Fibroblast of the conjunctiva (primary cell): ENCODE measurements at places on chromosomes 3 and 15.
A peak's percentile ranks its signal among the peaks of the same experiment; 100 is the strongest.

- DNase-seq, result no peak
Observed at GRCh38 chr15:39338251-39338650, 242.6 kb upstream of the THBS1 start.

DNA sequence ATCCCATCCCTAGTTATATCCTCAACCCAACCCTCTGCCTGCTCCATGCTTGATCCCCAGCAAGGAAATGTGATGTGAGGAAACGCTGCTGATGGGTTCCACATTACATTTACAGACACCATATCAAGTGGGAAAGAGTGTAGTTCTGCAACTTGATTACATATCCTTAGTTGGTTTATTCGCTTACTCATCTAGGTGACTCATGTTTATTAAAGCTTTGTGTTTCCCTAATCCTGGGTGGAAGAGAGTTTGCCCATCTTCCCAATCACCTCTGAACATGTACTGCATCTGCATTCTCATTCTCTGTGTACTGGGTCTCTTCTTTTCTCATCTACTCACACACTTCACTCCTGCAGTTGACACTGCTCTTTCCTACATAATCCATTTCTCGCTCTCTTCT lies 91.7 kb upstream of the PDZRN3 start:
- no peak for DNase-seq

- DNase-seq, result peak; percentile 39
Observed at GRCh38 chr15:71048913-71049675, 66.2 kb upstream of the THSD4 start.

- DNase-seq, result peak; percentile 80
Observed at GRCh38 chr3:52237657-52238172, 1.2 kb downstream of the TWF2 start.

DNA sequence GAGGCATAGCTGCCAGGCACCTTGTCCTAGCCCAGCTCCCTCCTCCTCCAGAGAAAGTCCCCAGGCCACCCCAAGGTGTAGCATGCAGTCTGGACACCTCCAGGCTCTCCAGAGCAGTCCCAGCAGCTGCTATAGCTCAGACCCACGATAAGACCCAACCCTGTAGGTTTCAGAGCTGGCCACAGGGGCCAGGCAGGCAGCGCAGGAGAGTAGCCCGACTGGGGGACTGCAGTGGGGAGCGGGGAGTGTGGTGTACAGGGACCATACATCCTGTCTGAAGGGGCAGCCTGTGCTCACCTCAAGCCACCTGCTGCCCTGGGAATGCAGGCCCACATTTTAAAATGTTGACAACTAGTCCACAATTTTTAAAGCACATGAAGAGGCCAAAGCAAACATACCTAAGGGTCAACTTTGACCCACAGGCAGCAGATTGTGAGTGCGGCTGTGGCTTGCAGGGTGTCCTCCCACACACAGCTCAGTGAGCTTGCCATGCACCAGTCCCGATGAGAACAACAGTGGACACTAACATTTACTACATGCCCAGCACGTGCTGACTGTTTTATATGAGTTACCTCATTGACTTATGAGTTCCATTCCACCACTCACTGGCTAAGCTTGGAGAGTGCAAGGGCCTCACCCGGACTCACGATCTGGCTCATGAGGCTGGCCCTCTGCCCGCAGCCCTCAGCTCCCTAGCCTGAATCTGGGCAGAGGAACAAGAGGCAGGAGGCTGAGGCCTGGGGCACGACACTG lies 81.4 kb downstream of the DNAJB8 start:
- peak; percentile 57 for DNase-seq

- no peak for DNase-seq
Observed at GRCh38 chr3:133940536-133940935, 44.9 kb upstream of the RAB6B start.

- no peak for DNase-seq
Observed at GRCh38 chr3:13745636-13746035, 134.2 kb downstream of the WNT7A start.

DNA sequence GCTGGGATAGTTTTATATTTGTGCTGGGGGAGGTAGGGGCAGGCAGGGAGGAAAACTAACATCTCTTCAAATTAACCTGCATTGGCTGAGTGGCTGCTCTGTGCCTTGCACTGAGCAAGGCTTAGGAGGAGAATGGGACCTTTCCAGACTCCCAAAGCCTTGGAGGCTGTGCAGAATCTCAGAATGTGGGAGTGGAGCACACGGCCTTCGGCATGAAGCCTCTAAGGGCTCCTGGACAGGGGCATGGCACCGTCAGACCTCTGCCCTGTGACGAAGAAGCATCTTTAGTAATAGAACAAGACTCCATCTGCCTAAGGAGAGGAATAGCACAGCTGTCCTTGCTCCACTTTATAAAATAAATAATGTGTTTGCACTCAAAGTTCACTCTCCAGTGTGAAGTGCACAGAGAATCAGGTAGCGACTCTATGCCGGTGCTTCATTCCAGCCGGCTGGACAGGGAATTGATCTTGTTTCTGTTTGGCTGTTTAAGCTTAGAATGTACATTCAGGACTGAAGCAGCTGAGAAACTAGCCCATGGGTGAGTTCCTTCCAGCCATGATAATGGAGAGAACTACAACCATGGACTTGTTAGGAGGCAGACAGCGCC lies 228.5 kb upstream of the ADAMTS9 start:
- DNase-seq, result no peak

DNA sequence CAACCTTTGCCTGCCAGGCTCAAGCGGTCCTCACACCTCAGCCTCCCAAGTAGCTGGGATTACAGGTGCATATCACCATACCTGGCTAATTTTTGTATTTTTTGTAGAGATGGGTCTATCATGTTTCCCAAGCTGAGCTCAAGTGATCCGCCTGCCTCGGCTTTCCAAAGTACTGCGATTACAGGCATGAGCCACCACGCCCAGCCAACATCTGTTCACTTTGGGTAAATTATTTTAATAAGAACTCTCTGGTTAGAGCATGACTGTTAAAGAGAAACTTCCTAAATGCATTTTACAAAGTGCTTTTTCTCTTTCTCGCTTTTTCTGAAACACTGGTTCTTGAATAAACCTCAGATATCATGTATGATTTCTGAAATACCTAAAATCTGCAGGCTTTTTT lies 172.5 kb downstream of the PTPRG start:
- no peak for DNase-seq

DNA sequence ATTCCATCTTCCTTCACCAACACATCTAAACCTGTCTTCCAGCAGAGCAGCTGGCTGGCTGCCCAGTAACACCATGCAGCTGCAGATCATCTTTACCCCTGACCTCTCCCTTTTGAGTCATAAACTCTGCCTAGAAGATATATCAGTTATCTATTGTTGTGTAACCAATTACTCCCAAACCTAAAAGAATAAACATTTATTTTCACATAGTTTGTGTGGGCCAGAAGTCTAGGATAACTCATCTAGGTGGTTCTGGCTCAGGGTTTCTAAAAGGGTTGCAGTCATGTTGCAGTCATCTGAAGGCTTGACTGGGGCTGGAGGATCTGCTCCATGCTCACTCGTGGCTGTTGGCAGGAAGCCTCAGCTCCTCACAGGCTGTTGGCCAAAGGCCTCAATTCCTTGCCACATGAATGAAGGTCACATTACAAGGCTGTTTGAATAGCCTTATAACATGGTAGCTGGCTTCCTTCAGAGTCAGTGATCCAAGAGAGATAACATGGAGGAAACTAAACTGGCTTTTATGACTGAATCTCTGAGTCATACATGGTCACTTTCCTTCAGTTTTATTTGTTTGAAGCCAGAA lies 92.8 kb downstream of the GOLIM4 start:
- no peak for DNase-seq

DNA sequence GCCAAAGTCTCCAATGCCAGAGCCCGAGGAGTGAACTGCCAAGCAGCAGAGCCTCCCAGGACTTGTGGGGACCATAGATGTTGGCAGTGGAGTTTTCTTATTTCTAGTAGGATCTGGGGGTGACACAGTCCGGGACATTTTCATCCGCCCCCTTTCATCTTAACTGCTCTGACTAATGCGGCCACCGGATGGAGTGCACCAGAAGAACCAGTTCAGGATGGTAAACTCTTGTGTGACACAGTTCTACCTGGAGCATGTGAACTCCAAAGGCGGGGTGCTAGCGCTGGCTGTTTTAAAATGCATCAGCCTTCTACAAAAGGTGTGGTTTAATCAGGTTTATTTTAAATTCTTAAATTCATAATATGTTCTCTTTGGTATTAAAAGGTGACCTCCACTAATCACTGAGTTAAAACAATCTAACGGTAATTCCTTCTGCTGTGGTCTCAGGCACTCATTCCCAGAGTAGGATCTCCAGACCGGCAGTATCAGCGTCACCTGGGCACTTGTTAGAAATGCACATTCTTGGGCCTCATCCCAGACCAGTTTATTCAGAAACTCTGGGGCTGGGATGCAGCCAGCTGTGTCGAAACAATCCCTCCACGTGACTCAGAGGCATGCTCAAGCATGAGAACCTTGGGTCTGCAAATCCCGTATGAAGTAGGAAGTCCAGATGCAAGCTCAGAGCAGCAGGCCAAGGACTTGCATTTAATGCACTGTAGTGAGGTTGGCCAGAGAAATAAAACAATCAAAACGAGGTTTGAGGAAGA lies 105.5 kb downstream of the GABRB3 start:
- DNase-seq, result no peak

- DNase-seq, result no peak
Observed at GRCh38 chr3:63808633-63809032, 10.5 kb upstream of the C3orf49 start.

DNA sequence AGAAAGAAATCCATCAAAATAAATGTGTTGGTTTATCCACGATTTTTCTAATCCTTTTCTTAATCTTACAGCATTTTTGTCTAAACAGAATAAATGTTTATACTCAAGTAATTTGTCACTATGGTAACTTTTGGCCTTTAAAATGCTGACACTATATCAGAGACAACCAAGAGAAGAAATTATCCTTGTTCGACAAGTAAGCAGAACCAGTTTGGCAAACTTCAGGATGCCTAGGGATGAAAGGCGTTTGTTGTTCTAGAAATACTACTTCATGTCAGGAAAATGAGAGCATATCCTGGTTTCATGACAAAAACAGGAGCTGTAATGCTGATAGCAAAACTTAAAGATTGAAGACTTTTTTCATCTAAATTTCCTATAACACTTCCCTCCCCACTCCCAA lies 308.0 kb upstream of the ATP11B start:
- no peak for DNase-seq

GRCh38 chr3:72307438-72308115 lies 522.6 kb upstream of the PROK2 start:
- DNase-seq, result no peak

DNA sequence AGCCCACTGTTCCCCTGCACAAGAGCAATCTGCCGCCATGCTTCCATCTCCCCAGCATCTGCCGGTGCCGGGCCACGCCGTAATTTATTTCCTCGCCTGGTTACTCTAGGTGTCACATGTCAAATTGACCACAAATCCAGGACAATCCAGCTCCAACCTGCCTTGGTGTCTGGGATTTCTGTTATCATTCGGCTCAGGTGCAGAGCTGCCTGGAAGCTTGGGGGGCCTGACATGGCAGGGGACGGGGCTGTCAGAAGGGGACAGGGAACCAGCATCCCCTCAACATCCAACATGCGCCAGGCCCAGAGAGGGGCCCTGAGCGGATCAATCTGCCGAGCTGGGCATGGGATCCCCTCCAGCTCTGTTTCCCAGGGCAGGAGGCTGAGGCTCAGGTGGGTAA lies 47.9 kb downstream of the HMCES start:
- DNase-seq, result no peak

DNA sequence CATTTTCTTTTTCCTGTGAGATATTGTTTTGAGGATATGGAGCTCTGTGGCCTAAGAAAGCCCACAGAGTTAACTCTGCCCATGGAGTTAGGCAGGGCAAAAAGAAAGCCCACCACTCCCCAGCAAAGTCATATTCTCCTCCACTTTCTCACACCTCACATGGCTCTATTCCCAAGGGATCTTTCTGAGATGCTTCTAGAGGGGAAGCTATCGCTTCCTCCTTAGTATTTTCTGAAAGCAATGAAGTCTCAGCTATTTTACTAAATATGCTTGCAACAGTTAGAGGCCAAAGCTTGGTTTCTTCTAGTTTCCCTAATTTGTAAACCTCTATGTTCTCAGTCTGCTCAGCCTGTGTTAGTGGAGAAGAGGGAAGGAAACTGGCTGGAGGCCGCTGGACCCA lies 80.3 kb upstream of the EOMES start:
- DNase-seq, result no peak

DNA sequence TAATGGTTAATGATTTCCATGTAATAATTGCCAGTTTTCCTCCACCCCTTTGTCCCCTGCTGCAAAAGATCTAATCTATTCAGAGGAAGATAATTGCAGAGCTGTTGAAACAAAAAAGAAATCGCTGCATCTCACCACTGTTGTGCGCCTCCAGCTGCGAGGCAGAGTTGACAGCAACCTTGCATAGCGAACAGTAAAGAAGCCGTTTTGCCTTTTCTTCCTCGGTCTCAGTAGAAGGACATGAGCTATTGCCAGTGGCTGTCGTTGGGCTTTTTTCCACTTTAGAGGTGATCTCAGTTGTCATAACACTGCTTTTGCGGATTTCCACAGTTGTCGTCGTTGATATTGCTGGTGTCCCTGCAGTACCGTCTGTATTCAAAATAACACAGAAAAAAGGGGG lies 314.2 kb downstream of the ZNF385D start:
- no peak for DNase-seq

DNA sequence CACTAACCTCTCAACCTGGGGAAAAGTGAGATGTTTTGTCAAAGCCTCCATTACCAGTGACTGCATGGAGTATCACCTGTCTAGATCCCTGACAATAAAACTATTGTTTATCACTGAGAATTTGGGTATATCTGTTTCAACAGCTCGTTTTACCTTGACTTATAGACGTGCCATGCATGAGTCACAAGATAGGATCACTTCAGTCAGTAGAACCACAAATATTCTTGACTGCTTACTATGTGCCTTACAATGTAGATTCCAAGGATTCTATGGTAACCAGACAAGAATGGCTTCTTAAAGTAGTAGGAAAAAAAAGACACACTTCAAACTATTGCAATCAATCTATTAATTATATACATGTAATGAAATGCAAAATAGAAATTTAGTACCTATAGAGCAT lies 55.7 kb upstream of the GRM7 start:
- DNase-seq, result no peak

DNA sequence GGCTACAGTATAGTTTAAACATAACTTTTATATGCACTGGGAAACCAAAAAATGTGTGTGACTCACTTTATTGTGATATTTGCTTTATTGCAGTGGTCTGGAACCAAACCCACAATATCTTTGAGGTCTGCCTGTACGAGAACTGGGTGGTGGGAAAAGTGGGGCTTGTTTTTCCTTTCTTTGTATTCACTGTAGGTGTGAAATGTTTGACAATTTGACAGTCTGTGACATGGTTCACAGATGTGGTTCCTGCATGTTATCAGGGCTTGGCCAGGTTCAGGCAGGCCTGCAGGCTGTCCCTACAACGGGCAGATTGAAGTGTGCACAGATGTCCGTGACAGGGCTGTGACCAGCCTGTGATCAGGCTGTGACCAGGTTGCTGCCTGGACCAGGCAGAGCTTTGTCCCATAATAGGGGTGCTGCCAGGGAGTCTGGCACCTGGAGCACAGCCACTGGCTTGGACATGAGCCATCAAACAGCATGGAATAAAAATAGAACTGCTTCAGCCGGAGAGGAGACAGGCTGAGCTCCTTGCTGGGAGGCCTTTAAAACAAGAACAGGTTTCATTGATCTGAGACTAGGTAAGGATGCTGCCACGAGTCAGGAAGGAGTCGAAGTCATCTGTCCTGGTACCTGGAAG lies 61.0 kb downstream of the KLF13 start:
- no peak for DNase-seq
